ENCODE measurements at places on chromosomes 7 and 10.
A peak's percentile ranks its signal among the peaks of the same experiment; 100 is the strongest.

GRCh38 chr7:116554436-116554835 is 29.6 kb downstream of the CAV1 start:
- DNase-seq, result no peak

DNA sequence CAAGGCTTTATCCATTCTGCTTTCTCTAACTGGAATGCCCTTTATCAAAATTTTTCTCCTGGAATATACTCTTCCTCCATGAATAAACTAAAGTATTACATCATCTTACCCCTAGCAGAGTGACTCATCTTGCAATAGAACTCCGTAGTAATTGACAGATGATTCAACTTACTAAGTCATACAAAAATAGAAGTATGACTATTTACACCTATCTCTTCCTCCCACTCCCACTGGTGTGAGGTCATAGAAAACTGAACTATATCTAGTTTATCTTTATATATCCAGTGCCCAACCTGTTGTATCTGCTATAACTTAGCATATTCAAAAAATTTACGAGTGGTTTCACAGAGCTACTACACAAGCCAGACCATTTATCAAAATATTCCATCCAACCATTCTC is 26.1 kb downstream of the ABCB1 start:
- no peak for DNase-seq

- DNase-seq, result no peak
These were observed 35.8 kb downstream of the AIFM2 start for GRCh38 chr10:70096705-70097420.

DNA sequence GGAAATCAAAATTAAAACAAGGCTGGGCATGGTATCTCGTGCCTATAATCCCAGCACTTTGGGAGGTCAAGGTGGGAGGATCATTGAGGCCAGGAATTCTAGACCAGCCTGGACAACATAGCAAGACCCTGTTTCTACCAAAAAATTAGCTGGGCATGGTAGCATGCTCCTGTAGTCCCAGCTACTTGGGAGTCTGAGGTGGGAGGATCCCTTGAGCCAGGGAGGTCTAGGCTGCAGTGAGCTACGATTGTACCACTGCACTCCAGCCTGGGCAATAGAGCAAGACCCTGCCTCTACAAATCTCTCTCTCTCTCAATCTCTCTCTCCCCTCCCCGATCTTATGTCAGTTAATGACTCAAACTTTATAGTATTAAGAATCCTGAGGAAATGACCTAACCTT is 3.8 kb downstream of the KPNA7 start:
- no peak for DNase-seq

DNA sequence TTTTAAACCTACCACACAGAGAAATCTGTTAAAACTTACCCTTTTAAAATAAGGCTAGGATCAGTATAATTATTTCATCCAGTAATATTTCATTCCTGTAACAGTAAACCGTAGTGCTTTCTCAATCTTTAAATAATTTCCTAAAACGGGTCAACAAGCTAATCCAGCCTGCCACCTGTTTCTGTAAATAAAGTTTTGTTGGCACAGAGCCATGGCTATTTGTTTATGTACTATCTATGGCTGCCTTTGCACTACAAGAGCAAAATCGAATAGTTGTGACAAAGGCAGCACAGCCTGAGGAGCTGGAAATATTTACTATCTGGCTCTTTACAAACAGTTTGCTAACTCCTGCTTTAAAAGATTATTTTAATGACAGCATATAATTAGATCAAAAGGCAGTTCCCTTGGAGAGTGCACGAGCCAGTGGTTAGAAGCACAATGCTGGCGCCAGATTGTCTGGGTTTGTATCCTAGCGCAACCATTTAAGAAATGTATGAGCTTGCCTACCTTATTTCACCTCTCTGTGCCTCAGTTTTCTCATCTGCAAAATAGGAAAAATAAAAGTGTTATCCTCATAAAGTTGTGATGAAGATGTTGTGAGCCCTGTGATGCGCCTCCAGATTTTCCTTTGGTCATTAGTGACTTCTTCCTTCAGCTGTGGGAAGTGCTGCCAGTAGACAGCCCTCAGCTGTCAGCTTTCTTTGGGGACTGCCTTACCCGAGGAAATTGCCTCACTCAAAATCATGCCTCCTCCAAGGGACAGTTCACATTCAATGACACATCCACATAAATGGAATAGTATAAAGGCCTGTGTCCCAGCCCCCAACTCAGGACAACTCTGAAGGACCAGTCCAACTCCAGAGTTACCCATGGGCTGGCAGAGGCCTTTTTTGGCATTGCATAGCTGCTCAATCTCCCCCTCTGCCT is 11.8 kb upstream of the MIOS start:
- no peak for DNase-seq

GRCh38 chr7:92723943-92724342 is 112.4 kb downstream of the CDK6 start:
- no peak for DNase-seq

DNA sequence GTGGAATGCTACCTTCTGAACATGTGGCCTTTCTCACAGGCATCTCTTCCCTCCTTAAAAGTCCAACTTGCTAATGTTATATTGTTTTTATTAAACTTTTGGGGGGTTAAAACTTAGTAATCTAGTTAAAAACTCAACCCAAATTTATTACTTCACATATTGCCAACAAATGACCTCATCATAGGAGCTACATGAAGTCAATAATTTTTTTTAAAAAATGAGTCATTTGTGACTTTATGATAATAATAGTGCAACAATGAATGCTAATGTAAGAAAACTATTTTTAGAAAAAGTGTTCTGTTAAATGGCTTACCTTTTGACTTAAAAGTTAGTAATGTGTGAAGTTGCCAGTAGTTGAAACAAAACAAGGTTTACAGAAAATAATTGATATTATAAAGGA is 325.9 kb upstream of the FZD1 start:
- DNase-seq, result no peak

- no peak for DNase-seq
These were observed 21.7 kb downstream of the ABCA13 start for GRCh38 chr7:48192996-48193395.

DNA sequence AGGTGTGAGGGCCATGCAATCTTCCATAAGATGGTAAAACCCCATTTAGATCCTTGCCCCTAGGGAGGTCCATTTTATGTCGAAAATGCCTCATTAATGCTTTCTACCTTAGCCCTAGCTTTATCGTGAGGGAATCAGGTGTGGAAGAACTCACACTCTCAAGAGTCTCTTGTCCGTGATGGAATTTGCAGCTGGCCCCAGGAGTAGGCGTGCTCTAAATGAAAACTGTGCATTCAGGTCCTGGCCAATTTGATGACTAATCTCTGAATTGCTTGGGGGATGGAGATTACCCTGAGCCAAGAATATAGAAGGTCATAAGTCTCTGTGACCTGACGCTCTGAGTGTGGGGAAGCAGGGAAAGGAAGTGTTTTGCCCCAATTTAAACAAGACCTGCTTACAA is 6.6 kb downstream of the C10orf90 start:
- peak; percentile 63 for DNase-seq

- DNase-seq, result no peak
These were observed 39.4 kb upstream of the NPFFR1 start for GRCh38 chr10:70323138-70323696.

- no peak for DNase-seq
These were observed 2.9 kb downstream of the EIF3B start for GRCh38 chr7:2357571-2357970.

Data from globus pallidus (tissue), 1 donor.